Parietal lobe (tissue), 2 donors: ENCODE measurements at places on chromosomes 1 and 21. TPM values are rescaled to one million over a fixed set of nuclear protein-coding genes. Genes with fewer than 3 reads are reported as not detected.

Gene TINAGL1
- 1.6 TPM for total RNA-seq

Gene ATAD3C
- total RNA-seq = not detected

Gene HSD3B1
- total RNA-seq = not detected

Gene RGS1
- 9.1 TPM for total RNA-seq

Gene RIMS3
- 31.9 TPM for total RNA-seq

Gene LIPI
- total RNA-seq = not detected

Gene NOS1AP
- 16.6 TPM for total RNA-seq

Gene OXCT2
- 0.31 TPM for total RNA-seq

Gene TAL1
- 0.94 TPM for total RNA-seq

Gene RHBDL2
- not detected for total RNA-seq

Gene TSEN15
- 33.5 TPM for total RNA-seq

Gene CD5L
- not detected for total RNA-seq
